ENCODE measurements at places on chromosomes 7 and 10.

DNA sequence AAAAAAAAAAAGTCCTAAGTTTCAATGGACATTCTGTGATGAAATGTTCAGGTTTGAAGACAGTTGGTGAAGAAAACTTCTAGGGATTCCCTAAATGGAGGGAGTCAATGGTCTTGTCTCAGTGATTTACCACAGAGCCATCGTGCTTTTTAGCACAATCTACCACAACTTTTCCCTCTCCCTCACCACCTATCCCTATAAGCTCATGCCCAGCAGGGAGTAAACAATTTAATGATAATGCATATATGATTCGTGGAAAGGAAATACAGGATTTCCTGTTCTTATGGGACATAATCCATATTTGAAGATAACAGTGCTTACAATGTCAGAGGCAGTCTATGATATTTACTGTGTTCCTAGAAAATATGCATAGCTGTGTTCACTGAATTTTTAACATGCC, 38.4 kb upstream of the CD36 start:
- no peak for DNase-seq

DNA sequence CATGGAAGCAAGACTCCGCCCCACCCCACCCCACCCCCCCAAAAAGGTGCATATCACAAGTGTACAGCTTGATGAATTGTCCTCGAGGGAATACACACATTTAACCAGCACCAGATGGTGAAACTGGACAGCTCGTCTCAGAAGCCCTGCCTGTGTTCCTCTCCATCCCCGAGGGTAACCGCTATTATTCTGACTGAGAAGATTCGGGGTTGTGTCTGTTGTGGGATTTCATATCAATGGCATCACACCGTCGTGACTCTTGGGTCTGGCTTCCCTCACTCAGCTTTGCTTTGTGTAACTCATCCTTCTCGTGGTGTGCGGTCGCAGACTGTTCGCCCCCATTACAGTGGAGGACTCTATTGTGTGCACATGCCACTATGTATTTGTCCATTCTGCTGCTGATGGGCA, 18.9 kb downstream of the PODXL start:
- DNase-seq = no peak

DNA sequence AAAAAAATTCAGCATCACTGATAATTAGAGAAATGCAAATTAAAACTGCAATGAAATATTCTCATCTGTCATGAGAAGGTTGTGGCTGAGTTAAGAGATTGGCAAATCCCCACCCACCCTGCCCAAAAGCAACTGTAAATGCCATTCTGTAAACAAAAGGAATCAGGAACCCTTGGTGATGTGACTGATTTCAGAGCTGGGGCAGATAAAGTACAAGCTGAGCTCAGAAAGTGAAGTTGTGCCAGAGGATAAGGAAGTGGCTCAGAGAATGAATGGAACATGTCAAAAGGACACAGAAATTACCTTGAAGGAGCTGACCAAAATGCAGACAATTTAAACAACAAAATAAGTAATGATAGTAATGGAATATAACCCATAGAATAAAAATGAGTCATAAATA, 32.7 kb upstream of the ARMS2 start:
- DNase-seq = no peak

DNA sequence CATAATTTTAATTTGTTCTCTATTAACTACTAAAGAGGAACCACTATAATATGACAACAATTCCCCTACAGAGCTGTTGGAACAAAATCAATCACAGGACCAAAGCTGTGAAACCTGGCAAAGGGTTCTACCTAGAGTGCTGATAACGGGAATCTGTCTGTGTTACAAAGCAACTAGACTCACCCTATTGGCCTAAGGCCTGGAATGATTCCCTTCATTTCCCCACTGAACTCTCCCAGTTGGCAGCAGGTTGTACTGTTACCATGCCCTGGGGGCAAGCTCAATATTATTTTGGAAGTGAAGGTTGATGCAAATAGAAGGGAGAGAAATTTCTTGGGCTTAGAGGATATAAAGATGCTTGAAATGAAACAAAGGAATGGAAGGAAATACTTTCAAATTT, 81.8 kb downstream of the SEMA3A start:
- DNase-seq = no peak

DNA sequence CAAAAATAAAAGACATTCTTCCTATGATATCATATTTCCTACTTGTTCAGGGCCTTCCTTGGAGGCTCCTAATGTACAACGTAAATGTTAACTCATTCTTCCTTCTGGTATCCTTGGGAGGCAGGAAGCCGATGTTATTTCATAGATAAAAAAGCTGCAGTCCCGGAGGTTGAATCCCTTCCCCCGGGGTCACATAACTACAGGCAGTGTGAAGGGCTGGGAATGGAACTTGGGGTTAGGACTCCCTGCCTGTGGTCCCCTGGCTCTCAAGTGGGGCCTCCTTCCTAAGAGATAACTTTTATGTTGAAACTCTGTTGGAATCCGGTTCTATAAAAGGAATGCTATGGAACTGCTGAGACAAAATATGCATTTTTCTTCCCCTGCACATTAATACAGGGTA, 14.9 kb upstream of the CCDC3 start:
- no peak for DNase-seq

- no peak for DNase-seq
Observed at GRCh38 chr10:4070184-4070583, 285.2 kb upstream of the KLF6 start.

DNA sequence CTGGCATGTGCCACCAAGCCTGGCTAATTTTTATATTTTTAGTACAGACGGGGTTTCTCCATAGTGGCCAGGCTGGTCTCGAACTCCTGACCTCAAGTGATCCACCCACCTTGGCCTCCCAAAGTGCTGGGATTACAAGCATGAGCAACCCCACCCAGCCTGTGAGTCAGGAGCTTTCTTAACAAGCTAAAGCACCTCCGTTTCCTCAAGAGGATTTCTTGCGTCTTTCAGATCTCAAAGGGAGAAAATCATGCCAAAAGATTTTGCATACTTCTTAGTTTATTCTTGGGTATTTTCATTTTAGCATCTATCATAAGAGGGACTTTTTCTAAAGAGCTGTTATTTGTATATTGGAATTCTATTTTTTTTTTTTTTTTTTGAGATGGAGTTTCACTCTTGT, 47.9 kb upstream of the FOXK1 start:
- no peak for DNase-seq
